ENCODE measurements at places on chromosomes 1 and 21.

DNA sequence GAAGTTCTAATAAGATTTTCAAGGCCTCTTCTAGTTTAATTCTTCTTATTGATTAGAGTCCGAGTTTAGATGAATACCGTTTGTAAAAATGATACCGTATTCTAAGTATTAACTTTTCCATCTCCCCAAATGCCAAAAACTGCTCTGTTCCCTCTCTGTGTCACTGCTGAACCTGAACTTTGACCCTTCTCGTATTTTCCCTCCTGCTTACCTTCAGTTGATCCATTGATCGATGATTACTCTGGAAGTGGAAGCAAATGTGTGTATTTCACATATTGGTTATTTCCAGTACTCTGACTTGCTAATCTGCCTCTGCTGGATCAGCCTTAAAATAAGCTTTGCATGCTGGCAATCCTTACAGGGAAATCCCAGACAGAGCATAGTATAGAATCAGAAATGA, 68.5 kb downstream of the KIF1B start:
- no peak for DNase-seq

- peak; percentile 9 for DNase-seq
Observed at GRCh38 chr1:3644273-3644672, 5.6 kb downstream of the WRAP73 start.

- no peak for DNase-seq
Observed at GRCh38 chr1:154236855-154237254, 16.1 kb downstream of the UBAP2L start.

DNA sequence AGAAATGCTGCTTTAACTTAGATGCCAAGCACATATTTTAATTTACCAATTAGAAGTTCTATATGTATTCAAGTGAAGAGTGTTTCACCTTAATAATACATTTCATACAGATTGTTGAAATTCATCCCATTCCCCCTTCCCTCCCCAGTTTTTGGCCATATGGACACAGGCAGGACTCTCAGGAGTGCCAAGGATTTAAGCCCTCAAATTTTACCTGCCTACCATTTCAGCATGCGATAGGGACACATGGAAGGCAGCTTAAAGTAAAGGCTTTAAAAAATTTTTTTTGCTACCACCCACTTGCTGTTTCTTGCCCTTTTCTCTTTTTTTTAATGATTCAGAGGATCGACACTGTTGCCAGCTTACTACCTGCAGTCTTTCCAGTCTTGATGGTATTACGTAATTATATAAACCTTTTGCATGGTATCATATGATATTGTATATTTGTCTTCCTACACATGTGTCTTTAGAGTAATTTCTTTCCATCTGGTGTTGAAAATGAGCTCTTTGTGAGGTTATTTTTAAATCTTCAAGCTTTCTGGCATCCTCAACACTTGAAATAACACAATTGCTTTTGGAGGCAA, 7.0 kb downstream of the EPB41 start:
- DNase-seq: no peak

GRCh38 chr1:34743775-34744174, 11.1 kb upstream of the GJB5 start:
- DNase-seq: no peak

All from mucosa of descending colon (tissue), 3 donors.